ENCODE measurements at places on chromosomes 4 and X. TPM values are rescaled to one million over a fixed set of nuclear protein-coding genes. Genes with fewer than 3 reads are reported as not detected.

Gene EPHA5
- not detected for total RNA-seq

DNA sequence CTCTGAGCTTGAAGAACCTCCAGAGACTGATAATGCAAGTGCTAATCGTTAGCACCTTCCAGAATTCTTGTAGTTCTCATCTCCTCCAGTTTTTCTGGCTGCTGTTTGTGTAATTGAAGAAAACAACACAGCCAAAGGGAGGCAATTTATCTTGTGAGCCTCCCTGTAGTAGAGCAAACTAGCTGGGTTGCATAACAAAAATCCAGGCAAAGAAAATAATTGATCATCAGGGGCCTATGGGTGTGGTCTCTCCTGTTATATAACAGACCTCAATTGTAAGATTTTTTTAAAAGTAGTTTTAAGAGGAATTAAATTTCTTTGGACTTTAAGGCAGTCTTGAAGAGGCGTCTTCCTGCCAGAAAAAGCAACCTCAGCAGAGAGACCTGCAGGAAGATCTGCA, 817.0 kb downstream of the CENPC start:
- no peak for DNase-seq

DNA sequence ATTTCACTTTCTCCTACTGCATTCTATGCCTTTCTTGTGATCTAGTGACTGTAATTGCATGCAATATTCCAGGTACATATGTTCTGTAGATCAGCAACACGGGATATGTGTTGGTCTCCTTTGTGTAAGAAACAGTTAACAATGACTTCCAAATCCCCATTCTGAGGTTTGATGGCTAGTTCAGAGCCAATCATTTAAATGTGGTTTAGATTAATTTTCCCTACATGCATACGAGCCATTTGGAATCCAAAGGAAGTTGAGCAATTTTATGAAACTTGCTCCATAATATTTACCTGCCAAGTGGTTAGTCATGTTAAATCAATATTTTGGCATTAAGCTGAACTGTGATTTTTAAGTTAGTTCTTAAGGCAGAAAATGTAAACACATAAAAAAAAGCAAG, 172.8 kb upstream of the DCAF12L2 start:
- DNase-seq: no peak

DNA sequence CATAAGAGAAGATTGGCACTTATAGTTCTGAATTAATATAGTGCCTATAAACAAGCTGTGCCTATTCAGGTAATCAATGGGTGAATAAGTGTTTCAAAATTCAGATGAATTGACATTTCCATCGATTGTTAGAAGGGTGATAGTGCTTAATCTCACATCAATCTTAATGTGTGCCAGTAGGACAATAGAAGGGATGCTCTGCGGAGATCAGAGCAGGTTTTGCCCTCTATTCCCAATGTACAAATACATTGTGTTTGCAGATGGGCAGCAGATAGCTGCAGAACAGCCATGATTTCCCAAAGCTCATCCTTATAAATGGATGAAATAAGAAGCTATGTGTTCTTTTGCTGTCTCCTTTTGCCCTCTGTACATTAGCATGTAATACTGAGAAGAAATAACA, 7.2 kb downstream of the MAB21L2 start:
- no peak for DNase-seq

- DNase-seq: no peak
Observed at GRCh38 chr4:170004651-170005295, 21.4 kb downstream of the MFAP3L start.

- DNase-seq: no peak
Observed at GRCh38 chr4:166501941-166502382, 628.9 kb downstream of the TLL1 start.

- no peak for DNase-seq
Observed at GRCh38 chr4:146379744-146380143, 142.0 kb downstream of the SLC10A7 start.

GRCh38 chrX:86002076-86002896, 45.1 kb downstream of the CHM start:
- peak; percentile 67 for DNase-seq

DNA sequence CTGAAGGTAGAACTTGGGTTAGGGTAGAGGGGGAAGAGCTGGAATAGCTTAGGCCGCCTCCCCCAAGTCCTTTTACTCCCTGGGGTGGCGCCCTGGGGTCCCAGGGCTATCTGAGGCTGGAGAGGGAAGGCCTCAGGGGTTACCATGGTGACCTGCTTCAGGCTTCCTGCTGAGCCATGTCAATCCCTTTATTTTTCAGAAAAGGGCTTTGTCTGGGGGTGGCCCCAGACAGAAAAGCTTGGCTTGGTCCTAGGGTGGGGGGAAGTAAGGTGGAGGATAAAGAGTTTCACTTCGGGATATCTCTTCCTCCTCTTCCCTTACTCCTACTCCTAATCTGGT, 6.3 kb downstream of the EFNB1 start:
- peak; percentile 8 for DNase-seq

DNA sequence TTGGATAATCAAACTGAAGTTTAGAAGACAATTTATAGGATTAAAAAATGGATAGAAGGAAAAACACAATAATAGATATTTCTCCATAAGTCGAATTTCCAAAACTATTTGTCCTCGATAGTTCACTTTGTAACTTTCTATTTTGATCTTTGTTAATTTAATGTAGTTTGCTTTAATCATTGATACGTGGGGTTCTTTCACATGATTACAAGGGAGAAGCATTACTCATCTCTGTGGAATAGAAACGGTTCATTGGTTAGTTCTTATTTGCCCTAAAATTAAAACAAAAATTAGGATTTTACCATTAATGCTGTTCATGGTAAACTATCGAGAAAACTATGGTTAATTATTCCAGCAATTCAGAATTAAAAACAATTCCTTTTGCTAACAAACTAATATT, 2.1 kb downstream of the TET2 start:
- DNase-seq: no peak

- no peak for DNase-seq
Observed at GRCh38 chr4:84500386-84501201, 1.5 kb upstream of the NKX6-1 start.

GRCh38 chr4:47031011-47031678, at the start of gene GABRB1:
GABRB1 (plus strand) TSS chr4:47031567.
- peak; percentile 42 for DNase-seq

Gene CNOT6L
- 9.2 TPM for total RNA-seq

- DNase-seq: no peak
Observed at GRCh38 chr4:20839957-20840356, 139.7 kb downstream of the PACRGL start.

GRCh38 chr4:80307774-80308465, 27.6 kb upstream of the CFAP299 start:
- DNase-seq: peak; percentile 63

Gene NR3C2
- total RNA-seq: 0.11 TPM

DNA sequence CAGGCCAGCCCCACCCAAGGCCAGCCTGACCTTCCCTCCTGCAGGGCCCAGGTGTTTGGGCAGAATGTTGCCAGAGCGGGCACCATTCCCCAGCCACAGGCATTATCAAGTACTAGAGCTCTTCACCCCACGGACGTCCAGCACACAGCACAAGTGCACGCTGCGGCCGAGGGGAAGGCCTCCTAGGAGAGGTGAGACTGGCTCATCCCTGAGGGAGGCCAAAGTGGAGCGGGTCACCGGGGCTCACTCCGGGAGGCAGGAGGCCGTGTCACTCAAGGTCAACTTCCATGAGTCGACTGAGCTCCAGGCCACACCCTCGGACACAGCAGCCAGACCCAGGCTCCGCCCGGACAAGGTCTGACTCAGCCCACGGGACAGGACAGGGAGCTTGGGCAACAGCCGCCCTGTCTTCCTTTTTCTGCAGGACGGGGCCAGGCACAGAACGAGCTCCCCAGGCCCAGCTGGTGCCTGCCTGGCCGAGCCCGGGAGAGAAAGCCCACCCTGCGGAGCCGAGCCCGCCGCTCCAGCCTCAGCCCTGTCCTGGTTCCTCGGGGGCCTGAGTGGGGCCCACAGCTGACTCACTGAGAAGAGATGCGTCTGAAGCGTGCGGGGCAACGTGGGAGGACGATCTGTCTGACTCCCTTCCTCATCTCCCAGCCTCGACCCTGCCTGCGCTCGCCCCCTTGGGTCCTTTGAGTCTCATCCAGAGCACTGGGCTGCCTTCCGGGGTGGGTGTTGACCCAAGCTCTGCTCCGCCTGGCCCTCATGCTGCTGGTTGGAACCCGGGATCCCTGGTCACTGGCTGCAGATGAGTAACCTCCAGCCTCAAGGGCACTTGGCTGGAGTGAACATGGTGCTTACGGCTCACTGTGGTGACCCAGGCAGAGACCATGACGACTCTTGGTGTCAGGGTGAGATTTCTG, 1.6 kb downstream of the SLC49A3 start:
- peak; percentile 27 for DNase-seq

DNA sequence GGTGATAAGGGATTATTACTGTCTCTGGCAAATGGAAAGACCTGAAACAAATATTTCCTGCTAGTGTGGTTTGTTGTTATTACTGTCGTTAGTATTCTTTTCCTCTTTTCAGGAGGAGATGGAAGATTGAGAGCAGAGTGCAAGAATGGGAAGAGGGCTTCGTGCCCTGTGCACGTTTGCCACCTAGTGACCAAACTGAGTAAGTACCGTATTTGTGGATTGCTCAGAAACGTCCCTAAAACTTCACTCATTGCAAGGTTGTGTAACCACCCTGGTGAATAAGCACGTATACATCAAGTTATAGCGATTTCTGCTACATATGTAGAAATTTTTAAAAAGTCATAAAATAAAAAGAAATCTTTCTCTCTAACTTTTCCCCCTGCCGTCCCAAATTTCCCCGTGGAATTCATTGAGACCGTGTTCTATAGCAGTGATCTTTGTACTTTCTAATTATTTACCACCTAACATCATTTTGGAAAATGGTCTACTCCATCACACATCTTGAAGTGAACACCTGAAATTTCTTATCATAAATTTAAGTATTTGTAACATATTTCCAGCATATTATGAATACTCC, 24.3 kb downstream of the LINC00632 start:
- no peak for DNase-seq

Gene AGA
- total RNA-seq: 16.0 TPM

Gene PLCXD1
- 20.1 TPM for total RNA-seq

- no peak for DNase-seq
Observed at GRCh38 chr4:104749062-104749461, 254.4 kb upstream of the CXXC4 start.

Gene SPATA18
- total RNA-seq: 0.11 TPM

Gene MGAT4D
- not detected for total RNA-seq

GRCh38 chr4:87445964-87446363, 23.6 kb downstream of the NUDT9 start:
- no peak for DNase-seq

Gene GUF1
- total RNA-seq: 13.1 TPM

Gene PAGE2B
- not detected for total RNA-seq

DNA sequence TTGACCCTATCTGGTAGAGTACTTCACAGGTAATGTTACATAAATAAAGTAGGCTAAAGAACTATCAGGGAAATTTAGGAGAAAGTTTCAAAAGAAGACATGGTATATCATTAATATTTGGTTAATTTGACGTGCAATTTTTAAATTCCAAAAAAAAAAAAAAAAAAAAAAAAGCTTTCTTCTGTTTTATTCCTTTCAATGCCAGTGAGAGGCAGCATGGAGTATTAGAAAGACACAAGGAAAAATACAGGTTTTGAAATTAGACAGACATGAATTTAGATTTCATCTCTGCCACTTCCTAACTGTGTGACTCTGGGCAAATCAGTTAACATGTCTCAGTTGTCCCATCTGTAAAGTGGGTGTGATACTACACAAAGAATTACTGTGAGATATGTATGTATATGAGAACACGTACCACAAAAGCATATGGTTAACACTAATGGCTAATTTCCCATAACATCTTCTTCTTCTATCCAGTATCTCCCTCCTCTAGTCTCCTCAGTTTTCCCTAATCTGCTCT, 132.5 kb downstream of the GPC3 start:
- DNase-seq: no peak

- no peak for DNase-seq
Observed at GRCh38 chrX:96314985-96315384, 369.7 kb upstream of the DIAPH2 start.

- DNase-seq: no peak
Observed at GRCh38 chr4:114250439-114250891, 271.0 kb upstream of the ARSJ start.

DNA sequence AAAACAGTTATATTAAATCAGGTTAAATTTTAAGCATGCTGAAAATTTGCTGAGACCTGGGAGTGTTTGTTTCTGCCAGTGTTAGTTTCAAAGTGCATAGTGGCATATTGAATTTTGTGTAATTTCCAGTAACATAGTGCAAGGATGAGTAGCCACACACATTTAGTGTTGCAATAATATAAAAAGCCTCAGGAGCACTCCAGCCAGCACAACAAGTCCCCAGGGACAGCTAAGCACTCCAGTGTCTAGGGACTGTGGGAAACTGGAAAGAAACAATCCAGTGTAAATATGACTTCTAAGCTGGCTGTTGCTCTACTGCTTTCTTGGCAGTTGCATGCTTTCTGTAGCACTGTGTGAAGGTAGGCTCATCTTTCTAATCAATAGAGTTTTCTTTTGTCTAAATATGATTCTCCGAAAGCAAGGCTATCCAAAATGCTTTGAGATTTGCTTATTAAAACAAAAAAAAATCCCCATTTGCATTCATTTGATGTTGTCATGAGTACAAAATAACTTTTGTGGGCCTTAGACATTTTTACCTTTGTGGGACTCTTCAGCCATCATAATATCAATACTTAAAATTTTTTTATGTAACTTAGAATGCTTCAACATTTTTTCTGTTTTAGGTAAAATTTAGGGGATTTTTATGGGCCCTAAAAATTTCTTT, 24.2 kb upstream of the CXCL2 start:
- peak; percentile 29 for DNase-seq

DNA sequence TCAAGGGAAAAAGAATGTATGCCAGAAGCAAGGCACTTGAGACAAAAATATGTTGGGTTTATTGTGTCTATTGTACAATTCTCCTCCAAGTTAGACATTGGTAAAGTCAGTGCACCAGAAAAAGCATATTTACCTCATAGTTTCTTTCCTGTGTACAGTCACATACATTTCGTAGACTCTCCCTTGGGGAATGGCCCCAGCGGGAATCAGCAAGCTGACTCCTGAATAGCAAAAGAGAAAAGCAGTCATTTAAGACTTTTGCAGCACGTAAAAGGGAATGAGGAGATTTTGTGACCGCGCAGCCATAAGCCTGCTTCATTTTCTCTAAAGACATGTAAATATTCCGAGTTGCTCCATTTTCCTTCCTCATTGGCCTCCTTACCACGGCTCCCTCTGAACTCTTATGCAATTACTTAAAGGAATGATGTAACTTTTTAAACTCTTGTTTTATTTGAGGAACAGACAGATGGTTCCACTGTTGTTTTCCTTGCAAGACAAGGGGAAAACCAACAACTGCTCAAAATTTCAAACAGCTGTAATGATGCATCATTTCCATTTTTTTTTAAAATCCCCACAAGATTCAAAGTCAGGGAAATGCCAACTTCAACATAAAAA, 332.7 kb downstream of the UNC5C start:
- DNase-seq: no peak
